ENCODE measurements at places on chromosomes 13 and 19.

DNA sequence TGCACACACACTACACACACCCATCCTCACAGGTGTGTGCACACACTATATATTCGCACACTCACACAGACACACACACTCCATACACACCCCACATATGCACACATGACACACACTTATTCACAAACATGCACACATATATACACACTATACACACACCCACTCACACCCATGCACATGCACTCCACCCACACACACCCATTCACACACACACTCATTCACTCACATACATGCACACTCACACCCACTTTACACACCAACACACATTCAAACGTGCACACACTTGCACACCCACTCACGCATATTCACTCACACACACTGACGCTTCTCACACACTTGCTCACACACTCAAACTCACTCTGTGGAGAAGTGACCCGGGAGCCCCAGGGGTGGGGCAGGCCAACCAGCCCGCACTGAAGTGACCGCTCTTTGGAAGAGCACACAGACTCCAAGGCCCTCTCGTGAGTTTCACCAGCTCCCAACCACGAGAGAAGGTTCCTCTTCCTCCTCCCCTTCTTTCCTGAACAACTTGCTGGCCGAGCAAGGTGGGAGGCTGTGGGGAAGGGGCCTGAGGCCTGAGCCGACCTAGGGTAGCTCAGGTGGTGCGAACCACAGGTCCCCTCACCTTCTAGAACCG lies 86.1 kb upstream of the TM9SF2 start:
- no peak for DNase-seq

DNA sequence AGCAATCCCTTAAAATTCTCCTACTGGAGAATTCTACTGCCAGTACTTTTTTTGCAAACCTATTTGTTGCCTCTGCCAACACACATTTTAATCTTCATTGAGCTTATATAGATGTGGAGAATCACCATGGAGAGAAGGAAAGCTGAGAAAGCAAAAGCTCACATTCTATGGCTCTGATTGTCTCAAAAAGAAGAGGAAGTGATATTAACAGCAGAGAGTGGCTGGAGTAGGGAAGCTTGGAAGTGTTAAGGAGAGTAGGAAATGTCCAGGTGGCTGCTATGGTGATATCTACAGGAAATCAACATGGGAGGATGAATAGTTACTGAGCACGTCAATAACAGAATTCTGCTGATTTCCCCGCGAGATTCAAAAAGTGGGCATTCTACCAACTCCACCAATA lies 78.8 kb upstream of the TDRD3 start:
- no peak for DNase-seq

DNA sequence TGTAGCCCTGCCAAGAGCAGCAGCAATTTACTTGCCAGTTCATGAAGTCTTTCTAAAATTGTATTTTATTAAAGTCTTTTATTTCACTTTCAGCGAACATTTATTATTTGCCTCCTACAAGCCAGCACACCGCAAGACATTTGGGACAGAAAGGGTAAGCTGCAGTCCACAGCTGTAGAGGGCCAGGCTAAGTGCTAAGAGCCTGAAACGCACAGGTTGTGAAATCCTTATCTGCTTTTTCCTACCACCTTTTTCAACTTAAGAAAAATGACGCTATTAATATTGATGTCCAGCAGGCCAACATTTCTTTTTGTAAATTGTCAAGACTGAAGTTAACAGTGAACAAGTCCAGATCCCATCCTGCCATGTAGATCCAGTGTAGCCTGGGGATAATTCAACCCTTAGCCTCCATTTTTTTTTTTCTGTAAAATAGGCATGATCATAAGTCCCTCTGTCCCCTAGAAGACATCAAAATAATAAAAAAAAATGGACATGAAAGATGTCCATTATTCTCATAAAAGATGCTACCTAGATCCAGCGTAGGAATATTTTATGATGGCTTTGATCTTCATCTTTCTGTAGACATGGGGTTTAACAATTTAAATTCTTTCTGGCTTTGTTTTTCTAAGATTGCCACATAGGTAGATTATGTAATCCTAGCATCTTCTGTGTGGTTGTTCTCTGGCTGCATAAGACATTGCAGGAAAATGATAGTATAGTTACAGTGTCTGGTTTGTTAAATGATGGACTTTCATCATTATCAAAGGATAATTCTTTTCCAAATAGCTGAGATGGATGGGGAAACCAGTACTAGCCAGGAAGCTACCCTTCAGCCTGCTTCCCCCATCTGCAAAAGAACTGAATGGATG lies 128.4 kb downstream of the SHISA2 start:
- no peak for DNase-seq

GRCh38 chr13:88643233-88643632 lies 972.1 kb downstream of the SLITRK5 start:
- DNase-seq, result no peak

DNA sequence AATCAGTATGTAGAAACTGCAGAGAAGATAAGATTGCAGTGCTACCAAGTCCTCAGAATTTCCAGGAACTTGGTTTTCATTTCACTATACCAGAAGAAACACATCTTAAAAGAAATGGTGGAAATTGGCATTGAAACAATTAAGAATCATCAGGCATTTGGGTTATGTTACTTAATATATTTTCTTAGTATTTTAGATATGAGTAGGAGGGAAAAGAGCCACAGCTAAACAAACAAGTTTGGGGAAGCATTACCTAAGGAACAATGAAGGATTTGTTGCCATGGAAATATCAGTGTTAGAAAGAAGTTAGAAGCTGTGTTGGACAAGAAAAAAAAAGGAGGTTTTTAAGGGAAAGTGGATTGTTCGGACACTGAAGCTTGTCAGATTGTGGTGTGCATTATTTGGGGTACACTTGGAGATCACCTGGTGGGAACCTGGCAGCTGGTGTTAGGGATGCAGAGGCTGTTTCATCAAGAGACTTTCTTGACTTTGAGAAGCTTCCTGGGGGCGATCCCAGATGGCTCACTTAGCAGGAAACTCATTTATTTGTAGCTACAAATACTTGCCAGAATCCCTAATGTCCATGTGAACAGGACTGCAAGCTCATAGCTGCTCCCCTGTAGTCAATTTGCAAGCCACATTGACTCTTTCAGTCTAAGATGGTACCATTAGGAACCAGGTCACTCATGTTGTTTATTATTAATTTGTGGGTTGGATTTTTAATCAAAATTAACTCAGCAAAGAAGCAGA lies 246.7 kb downstream of the RFC3 start:
- no peak for DNase-seq

DNA sequence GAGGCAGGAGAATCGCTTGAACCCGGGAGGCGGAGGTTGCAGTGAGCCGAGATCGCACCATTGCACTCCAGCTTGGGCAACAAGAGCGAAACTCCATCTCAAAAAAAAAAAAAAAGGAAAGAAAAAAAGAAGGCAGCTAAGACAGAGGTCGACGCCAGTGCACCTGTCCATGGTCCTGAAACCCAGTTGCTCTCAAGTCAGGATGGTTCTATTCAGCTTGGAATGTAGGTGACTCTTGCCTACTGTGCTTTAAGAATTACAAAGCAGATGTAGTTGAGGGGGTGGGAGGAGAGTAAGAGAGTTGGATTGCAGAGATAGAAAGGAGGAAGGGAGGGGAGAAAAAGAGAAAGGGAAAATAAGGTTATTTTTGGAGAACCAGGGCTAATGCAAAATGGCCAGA lies 18.7 kb downstream of the CACNG7 start:
- DNase-seq, result no peak

DNA sequence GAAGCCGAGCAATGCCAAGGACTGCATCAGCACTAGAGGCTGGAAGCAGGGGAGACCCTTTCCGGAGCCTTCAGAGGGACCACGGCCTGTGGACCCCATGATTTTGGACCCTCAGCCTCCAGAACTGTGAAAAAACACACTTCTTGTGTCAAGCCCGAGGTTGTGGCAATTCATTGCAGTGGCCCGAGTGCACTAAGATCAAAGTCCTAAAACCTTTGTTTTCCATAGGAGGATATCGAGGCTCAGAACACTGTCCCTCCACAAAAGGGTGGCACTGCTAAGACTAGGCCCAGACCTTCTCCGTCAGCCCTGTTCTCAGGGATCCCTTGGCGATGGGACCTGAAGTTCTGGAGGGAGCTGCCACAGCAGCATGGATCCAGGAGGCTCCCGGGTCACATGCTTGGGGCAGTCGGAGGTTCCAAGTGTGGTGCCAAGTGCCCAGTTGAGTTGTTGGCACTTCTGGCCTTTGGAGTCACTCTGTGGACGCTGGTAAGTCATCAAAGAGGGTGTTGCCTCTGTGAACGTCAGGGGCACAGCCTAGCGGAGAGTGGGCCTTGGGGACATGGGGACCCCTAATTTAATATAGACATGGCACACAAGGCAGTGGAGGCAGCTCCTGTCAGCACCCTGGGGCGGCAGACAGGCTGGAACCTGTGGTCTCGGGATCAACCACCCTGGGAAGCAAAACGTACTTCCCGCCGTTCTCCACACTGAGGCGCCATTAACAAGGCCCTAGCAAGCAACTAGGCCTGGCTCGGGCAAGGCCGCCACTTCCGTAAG lies 199.2 kb downstream of the COL4A1 start:
- DNase-seq, result no peak

- DNase-seq, result no peak
Observed at GRCh38 chr13:102816708-102817107, 17.8 kb downstream of the BIVM start.

DNA sequence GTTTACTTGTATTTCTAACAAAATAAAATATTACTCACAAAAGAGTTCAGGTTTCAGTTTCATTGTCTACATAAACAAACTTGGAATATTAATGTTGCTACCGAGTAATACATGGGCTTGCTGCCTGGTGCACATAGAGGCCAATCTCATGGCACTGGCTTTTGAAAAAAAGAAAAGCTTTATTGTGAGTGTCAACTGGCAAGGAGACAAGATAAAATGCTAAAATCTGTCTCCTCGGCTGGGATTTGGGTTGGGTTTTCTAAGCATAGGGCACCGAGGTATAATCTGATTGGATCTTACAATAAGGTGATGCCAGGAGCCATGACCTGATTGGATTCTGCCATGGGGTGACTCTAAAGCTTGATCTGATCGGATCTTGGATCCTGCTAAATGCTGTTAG lies 1519.9 kb upstream of the MIR17HG start:
- DNase-seq, result no peak

GRCh38 chr19:13621413-13621812 lies 115.1 kb upstream of the CACNA1A start:
- no peak for DNase-seq
